Activated T-cell treated with anti-CD3 and anti-CD28 coated beads for 24 hours (primary cell): ENCODE measurements at places on chromosomes 1 and 21.

GRCh38 chr21:43767984-43768867, 7.9 kb downstream of the CSTB start:
- no peak for DNase-seq

DNA sequence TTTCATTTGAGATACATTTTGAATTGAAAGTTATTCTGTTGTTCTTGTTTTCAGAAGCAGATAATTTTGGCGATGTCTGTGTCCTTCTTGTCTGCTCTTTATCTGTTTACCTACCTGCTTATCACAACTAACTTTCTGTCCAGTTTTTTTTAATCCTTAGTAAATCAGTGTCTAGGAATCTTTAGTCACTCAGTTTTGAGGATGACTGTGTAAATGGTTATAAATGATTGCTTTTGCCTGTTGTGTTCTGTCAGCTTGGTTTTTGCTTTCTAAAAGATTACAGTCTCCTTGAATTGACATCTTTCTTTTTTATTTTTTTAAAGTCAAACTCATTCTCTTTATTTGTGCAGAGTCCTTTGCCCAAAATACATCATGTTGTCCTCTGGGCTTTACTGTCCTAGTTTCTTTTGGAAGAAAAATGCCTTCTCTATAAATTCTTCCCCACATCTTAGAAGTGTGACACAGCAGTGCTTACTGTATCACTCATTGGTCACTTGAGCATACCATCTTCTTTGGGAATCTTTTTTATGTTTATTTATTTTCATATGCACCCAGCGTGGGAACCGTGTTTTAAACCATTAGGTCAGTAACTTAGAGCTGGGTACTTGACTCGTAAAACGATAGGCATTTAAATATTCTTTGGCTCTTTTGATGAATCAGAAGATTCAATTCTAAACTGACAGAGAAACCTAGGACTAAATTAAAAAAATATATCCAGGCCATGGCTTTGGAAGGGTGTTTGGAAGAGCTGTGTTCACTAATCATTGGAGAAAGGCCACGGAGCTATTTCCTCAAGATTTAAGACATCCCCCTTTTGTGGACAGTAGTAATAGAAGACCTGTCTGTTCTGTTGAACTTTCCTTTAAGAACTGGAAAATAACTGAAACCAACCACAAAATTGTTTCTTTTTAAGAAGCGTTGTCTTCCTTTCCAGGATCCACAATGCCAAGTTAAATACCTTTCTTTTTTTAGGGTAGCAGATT, 20.9 kb downstream of the LAMC1 start:
- no peak for DNase-seq

DNA sequence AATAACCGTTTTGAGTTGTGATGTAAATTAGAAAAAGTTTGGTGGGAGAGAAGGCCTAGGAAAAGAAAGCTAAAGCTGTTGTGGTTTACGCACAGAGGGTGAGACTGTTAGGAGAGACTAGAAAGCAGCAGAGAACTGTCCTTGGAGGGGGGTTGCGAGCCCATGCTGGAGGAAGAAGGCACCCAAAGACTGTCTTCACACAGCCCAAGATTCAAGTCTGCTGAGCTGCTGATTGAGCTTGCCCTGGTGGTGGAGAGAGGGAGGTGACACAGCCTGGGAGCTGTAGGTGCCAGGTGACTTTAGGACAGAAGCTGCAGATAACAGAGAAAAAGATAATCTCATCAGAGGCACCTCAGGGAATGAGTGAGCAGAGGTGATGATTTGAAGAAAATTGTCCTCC, 18.3 kb upstream of the TLR5 start:
- DNase-seq: no peak

DNA sequence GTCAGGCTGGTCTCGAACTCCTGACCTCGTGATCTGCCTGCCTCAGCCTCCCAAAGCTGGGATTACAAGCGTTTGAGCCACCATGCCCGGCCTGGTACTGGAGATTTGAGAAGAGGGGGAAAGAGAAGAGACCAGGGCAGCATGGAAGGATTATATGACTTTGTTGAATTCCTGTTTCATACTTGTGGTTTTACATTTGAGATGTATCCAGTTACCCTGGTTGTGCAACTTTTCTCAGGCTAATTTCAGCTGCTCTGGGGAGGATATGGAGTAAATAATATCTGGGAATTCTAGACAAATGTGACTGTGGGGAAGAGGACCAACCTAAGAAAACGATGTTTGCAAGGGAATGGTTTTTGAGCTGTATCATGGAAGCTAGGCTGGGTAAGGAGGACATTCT, 89.5 kb upstream of the GREM2 start:
- no peak for DNase-seq

DNA sequence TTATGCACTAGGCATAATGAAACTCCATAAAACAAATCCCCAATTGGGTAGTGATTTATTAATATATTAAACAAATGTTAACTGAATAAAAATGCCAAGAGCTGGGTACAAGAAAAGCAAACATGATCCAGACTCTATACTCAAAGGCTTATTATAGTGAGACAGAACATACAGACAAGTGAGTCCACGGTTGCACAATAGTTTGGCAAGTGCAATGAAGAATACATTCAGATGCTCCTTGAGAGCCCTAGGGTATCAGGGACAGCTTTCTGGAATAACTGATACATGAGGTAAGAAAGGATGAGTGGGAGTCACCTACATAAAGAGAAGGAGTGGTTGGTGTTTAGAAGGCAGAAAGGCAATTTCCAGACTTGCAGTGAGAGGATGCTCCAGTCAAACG, 85.1 kb downstream of the VAV3 start:
- no peak for DNase-seq

GRCh38 chr1:44588551-44589210, 85.6 kb downstream of the TMEM53 start:
- DNase-seq: no peak

GRCh38 chr1:167059045-167059808, 30.9 kb downstream of the GPA33 start:
- DNase-seq: peak; percentile 68

DNA sequence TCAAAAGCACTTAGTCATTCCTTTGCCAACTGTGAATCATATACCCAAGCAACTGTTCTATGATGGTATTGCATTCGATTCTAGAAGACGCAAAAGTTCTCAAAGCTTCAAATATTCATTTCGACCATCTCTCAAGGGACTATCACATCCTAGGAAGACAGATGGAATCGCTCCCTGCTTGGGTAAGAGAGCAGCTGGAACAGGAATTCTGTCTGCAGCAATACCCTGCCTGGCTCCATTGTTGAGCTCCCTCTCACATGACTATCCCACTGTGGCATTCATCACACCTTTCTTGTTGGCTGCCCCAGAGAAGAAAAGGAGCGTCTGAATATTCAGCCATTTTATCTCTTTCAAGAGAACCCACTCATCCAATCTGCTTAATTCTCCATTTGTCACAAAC, 397.7 kb downstream of the NTNG1 start:
- DNase-seq: no peak

DNA sequence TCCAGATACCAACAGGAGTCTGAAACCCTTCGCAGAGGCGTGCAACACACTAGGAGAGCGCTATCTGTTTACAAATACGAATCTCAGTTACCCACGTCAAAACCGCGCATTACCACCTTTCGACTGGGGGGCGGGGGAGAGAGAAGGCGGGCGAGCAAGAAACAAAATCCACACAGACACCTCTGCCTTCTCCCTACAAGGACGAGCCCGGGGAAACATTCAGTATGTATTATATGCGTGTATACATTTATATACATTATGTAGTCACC, 722 bp downstream of the TUT4 start:
- DNase-seq: peak; percentile 51

GRCh38 chr1:37410815-37411214, 63.6 kb upstream of the ZC3H12A start:
- DNase-seq: no peak
